Right ventricle myocardium inferior (tissue), 1 donor: ENCODE measurements at places on chromosomes 6 and 20.
A peak's percentile ranks its signal among the peaks of the same experiment; 100 is the strongest.

- DNase-seq: no peak
Measured at GRCh38 chr6:51711876-51712275, 375.5 kb downstream of the PKHD1 start.

- DNase-seq: no peak
Measured at GRCh38 chr6:158417760-158418098, 105.5 kb downstream of the TULP4 start.

- no peak for DNase-seq
Measured at GRCh38 chr20:39289316-39289715, 327.2 kb downstream of the DHX35 start.

GRCh38 chr6:135179920-135180541 is 1.1 kb upstream of the MYB start:
- DNase-seq: no peak

- peak; percentile 72 for DNase-seq
Measured at GRCh38 chr6:168031411-168031971, 34.0 kb downstream of the KIF25 start.

GRCh38 chr6:56699066-56699654 is 56.5 kb upstream of the DST start:
- DNase-seq: no peak

DNA sequence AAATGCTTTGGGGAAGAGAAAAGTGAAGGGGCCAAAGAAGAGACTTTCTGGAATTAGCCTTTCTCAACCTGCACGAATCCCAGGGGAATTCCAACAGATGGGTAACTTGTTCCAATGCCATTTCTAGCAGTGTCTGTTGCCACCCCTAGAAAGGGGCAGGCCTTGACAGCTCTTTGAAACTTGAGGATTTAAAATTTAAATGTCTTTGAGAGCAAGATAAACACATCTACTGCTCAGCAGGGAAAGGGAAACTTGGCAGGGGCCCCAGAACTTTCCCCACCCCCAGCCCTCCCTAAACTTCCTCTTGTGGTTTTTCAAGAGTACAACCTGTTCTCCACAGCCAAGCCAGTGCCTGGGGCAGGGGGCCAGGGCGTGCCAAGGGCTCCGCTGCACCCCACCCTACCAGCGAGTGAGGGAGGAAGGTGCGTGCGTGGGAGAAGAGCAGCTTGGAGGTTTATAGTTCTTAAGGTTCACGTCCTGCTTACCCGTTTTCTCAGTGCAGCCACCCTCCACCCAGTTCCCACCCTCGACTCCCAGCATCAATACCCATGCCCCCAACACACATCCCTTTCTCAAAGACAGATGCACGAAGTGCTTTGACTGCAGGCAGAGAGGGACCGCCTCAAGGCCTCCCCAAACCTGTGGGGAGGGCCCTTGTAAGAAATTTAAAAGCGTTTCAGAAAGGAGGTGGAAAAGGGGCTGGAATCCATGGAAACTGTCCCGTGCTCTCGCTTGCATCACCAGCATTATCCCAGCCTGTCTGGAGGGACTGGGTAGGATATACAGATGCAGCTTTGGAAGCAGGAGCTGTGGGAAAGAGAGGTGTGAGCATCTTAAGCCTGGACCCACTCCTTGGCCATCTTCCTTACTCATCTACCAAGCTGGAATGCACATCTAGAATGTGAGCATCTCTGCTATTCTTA is 4.5 kb upstream of the TAF8 start:
- DNase-seq: peak; percentile 95

- DNase-seq: no peak
Measured at GRCh38 chr6:2891768-2892170, 11.3 kb downstream of the SERPINB9 start.

DNA sequence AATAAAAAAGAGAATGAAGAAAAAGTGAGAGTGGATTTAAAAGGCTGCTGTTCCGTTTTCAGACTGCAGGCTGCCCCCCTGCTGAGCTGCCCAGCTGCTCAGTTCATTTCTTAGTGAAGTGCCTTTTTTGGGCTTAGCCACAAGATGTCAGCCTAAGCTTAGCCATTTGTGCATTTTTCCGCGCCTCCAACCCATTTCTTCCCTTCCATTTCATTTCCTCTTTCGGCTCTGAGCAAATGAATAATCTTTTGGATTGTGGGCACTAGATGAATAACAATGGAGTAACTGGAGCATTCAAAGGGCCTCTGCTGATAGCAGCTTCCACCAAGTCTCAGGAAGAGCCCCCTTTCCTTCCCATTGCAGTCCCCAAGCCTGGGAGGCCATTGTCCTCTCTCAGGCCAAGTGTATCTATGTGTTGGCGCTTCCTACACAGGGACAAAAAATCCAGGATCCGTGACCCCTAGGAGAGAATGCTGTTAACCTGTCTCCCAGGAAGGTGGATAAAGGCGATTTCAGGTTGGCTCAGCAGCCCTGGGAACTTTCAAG is 83.5 kb upstream of the SPTLC3 start:
- no peak for DNase-seq

- DNase-seq: no peak
Measured at GRCh38 chr6:35173427-35174087, 32.4 kb upstream of the TCP11 start.
